ENCODE measurements at places on chromosomes 7 and 10.

DNA sequence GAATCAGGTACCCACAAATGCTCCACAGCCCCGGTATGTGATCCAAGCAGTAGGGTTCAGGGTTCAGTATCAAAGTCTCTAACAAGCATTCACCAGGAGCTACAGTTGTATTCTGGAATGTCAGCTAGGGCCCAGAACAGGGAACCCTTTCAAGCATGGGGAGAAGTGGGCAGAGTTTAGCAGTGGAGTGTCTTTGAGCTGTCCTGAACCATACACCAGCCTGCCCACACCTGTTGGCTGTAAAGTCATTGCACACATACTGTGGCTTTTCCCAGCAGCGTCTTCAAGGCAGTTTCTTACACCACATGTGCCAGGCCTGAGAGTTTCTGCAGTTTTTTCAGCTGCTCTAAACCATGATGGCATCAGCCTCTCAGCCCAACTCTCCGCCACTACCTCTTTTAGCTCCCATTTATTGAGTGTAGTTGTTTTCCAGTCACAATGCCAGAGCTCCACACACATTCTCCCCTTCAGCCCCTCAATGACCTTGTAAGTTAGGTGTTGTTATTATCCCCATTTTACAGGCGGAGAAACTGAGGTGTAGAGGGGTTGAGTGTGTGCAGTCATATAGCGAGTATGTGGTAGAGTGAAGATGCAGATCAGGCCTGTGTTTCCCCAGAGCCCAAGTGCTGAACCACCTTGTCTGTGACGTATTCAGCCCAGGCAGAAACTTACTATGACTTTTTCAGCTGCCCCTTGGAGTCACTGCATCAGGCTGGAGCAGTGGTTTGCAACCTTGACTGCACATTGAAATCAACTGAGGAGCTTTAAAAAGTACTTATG, 83.1 kb downstream of the CHN2 start:
- no peak for DNase-seq

DNA sequence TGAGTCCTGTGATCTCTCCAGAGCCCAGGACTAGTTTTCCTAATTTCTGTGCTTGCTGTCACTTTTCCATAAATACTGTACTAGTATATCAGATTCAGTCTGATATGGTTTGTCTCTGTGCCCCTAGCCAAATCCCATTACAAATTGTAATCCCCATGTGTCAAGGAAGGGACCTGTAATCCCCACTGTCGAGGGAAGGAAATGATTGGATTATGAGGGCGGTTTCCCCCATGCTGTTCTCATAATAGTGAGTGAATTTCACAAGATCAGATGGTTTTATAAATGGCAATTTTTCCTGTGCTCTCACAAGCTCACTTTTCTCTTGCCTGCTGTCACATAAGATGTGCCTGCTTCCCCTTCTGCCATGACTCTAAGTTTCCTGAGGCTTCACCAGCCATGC, 54.8 kb upstream of the IFRD1 start:
- DNase-seq: no peak

DNA sequence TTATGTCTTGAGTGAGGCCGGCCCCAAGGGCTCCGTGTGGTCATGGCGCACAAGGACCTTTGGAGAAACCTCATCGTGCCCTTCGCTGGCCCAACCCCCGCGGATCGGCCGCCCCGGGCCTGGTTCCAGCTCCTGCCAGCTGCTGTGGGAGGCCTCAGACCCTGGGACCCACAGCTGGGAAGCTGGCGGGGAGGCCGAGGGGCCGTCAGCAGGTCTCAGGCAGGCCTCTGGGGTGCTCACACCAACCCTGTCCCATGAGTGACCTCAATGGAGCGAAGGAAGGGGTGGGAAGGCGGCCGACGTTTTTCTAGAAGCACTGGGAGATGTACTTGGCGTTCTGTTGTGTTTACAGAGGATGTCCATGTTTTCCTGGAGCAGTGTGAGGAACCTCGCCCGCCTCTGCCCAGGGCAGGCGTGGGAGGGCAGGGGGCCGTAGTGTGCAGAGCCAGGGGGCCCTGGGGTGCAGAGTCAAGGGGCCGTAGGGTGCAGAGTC, 18.6 kb upstream of the ADGRA1 start:
- DNase-seq: no peak

DNA sequence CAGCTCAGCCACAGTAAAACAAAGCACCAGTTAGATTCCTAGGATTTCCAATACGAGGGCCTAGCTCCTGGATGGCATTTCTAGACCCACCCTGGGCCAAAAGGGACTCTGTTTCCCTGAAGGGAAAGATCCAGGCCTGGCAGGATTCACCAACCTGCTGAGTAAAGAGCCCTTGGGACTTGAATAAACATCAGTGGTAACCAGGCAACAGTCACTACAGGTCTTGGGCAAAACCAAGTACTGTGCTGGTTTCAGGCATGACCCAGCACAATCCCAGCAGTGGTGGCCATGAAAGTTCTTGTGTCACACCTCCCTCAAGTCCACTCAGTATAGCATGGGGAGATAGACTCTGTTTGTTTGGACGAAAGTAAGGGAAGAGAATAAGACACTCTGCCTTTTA, 31.0 kb upstream of the STARD3NL start:
- no peak for DNase-seq

GRCh38 chr10:102715880-102716279, 1.4 kb downstream of the SFXN2 start:
- no peak for DNase-seq

DNA sequence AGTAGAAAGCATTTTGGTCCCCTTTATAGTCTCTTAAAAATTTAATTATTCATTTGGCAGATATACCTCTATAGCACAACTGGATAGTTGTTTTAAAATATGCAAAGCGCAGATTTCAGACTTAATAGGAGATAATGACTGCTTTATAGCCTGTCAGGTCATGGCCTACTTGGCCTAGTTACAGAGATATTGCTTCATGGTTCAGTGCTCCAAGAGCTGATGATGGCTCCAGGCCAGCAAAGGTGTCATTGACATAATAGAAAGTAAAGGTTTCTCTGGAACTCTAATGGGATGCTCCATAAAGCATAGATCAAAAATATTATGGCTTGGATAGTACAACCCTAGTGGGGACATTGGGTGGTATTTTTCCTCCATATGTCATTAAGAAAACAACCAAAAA, 285.7 kb downstream of the NXPH1 start:
- no peak for DNase-seq

DNA sequence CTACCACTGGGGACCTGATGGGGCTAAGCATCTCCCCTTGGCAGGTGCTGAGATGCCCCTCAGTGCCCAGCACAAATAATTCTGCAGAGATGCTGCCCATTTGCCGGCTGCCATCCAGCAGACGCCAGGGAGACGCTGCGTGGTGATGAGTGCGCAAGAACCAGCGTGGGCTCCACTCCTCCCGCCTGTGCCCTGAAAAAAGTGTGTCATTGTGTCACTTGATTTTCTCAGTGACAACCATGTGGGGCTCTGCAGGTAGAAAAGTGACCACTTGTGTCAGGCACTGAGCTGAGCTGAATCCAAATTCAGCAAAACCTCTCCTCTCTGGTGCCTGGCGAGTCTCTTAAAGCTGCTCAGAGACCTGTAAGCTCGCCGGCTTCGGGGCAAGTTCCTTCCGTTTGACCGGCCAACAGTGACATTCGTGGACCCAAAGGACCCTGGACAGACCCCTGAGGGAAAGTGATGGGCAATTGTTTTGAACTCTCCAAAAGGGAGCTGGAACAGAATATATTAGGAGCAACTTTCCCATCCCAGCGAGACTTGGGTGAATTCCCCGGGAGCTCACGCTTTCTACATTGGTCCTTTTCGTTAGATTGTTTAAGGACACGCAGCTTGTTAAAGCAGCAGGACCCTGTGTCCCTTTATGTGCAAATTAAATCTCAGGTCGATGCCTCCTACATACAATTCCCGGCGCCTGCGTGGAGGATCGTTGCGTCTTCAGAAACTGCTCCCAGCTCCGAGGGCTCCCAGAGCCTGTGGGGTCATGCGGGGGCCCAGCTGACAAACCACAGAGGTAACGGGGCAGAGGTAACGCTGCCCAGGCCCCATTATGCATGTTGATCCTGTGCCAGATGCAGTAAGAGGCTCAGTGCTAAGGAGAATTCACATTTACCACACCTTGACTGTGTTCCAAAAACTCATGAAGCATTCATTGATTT, 332.7 kb downstream of the ADARB2 start:
- DNase-seq: peak; percentile 8

DNA sequence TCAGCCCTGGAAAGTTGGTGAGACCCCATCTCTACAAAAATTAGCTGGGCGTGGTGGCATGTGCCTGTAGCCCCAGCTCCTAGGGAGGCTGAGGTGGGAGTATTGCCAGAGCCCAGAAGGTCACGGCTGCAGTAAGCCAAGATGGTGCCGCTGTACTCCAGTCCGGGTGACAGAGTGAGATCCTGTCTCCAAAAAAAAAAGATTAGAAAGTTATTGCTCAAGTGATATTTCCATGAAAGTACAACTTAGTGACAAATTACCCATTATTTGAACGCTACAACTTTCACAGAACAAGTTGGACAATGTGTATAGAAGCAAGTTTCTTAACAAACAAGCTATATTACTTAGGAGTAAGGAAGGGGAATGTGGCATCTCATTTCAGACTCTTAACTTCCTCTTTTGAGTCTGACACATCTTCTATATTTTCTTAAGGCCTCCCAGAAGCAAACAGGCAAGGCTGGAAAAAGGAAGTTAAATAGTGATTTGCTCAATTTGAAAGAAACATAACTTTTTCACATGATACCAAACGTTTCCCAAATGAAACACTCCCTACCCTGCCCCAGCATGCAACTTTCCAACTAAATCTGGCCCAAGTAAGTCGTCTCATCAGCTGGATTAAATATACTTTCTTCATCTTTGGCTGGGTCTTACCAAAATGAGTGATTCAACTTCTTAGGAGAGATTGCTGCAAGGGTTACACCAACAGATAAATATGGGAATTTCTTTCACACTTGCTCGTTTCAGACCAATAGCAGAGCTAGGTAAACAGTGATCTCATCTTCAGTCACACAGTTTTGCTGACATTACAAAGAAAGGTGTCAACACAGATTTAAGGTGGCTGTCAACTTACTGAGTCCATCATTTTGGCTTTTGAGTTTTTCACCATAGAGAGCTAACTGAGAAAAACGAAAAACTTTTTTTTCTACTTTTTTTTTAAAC, 66.3 kb upstream of the KLF6 start:
- no peak for DNase-seq

GRCh38 chr10:18178854-18179483, 38.7 kb downstream of the CACNB2 start:
- DNase-seq: no peak

DNA sequence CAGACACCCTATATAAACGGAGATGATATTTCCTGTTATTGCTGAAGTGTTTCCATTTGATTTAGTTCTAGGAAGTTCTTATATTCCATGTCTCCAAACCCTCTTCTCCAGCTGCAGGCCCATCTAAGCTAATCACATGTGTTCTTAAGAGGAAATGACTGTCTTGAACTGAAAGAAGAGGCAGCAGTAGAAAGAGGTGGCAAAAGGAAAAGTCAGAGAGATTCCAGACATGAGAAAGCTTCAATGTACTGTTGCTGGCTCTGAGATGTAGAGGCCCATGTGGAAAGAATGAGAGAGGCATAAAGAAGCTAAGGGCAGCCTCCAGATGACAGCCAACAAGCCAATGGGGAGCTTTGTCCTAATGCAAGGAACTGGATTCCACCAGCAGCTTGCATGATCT, 287.2 kb downstream of the GFRA1 start:
- DNase-seq: no peak

DNA sequence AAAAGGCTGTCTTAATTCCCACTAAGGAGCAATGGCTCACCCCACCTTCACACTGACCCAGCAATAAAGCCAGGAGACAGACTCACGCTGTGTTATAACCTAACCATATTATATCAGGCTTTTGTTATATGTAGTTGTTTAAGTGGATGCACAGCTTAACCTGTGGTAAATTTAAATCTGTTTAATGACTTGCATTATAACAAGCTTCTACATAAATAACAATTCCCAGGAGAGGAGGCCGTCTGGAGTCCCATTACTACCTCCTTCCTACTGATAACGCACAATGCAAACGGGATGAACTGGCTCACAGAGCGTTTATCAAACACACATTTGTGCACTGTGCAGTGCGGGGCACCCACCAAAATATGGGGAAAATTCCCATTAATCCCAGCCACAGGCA, 102.1 kb upstream of the MGMT start:
- no peak for DNase-seq

DNA sequence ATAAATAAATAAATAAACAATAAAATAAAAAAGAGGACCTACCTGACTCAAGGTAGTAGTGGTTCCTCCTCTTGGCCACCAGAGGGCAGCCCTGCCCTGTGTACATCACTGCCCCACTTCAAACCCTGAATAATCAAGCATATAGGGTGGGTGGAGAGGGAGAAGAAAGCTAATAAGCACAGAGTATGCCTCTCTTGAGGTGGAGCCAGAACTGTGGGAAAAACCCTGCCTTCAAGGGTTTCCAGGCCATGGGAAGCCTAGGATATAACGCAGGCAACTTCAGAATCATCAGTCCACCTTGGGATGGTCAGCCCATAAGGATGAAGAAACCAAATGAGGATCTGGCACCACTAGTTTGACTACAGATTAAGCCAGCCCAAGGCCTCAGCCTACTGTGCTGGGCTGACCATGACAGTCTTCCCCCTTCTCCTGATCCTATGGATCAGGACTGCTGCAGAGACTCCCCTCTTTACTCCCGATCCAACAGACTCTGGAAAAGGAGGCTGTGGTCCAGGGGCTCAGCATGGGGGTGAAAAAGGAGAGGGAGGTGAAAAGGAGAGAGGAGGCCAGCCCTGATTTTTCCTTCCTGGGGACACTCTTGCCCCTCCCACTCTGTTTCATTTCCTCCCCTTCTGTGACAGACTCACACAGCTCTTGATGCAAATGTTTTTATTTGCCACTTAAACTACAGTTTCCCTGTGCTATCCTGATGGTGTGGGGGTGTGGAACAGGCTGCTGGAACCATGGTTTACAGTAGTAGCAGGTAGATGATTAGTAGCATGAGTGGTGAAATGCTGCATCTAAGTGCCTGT, 10.1 kb downstream of the AVPI1 start:
- peak; percentile 47 for DNase-seq

- no peak for DNase-seq
Observed at GRCh38 chr10:71223347-71224058, 11.1 kb downstream of the UNC5B start.

DNA sequence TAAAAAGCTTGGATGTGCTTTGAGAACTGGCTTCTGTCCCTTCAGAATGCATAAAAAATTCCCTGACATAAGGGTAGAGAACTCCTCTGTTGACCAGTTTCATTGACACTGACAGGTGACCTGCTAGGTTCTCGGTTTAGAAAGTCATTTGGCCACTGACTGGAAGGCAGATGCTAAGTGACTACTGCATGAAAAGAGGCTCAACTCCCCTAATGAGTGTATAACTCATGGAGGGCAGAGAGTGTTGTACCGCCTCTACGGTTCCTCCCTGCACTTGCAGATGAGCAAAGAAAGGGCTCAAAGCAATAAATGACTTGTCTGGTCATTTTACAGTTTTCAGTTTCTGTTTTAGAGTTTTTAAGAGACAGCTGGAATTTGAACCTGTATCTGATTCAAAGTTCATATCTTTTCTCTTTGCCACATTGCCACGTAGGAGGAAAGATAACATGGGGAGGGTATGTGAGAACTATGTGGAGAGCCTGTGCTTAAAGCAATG, 2.9 kb upstream of the FGL2 start:
- no peak for DNase-seq
